Central memory CD4-positive, alpha-beta T cell (primary cell): ENCODE measurements at places on chromosomes 4 and X.

- DNase-seq: no peak
Observed at GRCh38 chr4:73181231-73181630, 77.4 kb downstream of the ANKRD17 start.

DNA sequence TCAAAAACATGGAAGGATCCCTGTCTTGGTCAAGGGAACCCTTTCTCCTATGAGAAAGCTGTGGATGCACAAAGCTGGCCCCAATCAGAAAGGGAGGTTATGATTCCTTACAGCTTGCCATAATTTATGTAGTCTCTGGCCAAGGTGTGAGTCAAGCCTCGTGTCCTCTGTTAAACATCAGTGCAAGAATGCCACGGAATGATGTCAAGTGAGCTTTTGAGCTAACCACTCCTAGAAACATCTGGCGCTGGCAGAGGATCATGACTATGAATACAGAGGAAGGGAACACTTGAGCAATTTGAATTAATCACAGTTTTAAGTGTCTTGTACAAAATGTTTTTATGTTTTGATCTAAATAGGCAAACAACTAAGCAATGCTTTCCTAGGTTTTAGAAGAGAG is 51.5 kb upstream of the RAP2C start:
- DNase-seq: no peak

- no peak for DNase-seq
Observed at GRCh38 chr4:25424539-25425228, 47.6 kb downstream of the ANAPC4 start.

DNA sequence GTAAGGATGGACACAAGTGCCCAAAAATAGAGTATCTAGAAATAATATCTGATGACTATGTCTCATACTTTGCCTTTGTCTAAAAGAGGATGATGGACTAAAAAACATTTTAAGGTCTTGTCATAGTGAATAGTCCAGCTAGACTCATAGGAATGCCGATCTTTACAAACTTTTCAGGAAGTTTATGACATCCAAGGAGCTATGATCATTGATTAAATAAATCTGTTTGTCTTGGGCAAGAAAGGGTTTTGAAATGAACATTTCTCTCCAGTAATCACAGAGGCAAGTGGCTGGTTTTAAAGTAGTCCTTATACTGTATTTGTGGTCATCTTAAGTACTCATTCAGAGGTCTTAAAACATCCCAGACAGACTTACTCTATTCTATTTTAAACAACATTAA is 109.8 kb downstream of the MAPK10 start:
- DNase-seq: no peak

DNA sequence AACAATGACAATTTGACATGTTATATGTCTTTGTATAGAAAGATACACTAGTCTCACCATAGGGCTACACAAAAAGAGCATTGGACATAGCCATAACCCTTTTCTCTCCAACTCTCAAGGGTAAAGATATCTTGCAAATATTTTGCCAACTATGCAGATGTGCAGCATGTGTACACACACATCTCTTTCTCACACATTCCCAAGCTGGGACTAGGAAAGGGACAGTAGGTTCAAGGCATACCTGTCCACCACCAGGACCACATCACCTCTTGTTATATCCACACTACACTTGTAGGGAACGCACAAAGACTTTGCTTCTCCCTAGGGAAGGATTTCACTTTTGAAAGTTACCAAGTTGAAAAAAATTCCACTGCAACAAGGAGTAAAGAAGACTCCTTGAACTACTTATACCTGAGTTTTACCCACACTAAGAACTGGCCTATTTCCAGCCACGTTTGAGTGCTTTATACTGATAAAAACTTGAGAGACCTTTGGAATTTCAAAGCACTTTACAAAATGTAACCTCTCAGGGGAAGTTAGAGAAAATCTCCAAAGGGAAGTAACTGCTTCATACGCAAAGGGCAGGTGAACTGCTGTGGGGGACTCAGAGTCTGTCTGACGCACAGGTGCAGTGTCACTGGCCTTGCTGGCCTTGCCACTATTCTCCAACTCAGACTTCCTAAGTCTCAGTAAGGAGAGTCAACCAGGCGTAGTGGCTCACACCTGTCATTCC is 36.9 kb downstream of the NR3C2 start:
- no peak for DNase-seq
